ENCODE measurements at places on chromosomes 4 and X. TPM values are rescaled to one million over a fixed set of nuclear protein-coding genes. Genes with fewer than 3 reads are reported as not detected.

Gene SPANXN3
- not detected for polyA plus RNA-seq

Gene PDGFRA
- polyA plus RNA-seq = 70.5 TPM

Gene NDST3
- 1.1 TPM for polyA plus RNA-seq

Gene ADGRL3
- 17.9 TPM for polyA plus RNA-seq

Gene FRMD7
- polyA plus RNA-seq = not detected

Gene EDA
- polyA plus RNA-seq = 3.3 TPM

Gene DMP1
- not detected for polyA plus RNA-seq

- DNase-seq = no peak
Measured at GRCh38 chrX:6738518-6739470, 203.9 kb upstream of the VCX3A start.

- no peak for DNase-seq
Measured at GRCh38 chrX:129115104-129115503, 408.2 kb downstream of the SMARCA1 start.

DNA sequence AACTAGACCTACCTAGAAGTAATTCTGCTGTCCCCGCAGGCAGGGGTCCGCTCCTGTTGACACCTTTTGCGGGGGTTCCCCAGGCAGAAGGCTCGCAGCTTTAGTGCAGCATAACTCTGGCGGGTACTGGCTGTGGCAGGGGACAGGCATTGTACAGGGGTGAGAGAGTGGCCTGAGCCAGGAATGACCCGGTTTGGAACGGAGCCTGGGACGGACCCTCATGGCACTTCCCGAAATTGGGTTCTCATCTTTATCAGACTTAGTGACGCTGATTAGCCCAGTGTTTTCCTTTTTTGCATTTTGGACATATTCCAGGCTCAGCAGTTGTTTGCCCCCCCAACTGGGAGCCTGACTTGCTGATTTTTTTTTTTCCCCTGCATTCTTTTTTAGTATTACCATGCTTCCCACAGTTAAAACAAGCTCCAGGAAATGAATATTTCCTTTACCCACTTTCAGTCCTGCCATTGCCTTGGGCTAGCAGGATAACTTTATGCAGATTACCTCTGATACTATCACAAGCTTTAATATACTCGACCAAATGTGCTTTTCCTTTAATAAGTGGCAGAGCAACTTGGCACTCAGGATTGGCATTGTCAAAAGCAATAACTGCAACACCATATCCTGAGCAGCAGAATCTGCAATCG, 55.8 kb upstream of the WDR1 start:
- DNase-seq = no peak

DNA sequence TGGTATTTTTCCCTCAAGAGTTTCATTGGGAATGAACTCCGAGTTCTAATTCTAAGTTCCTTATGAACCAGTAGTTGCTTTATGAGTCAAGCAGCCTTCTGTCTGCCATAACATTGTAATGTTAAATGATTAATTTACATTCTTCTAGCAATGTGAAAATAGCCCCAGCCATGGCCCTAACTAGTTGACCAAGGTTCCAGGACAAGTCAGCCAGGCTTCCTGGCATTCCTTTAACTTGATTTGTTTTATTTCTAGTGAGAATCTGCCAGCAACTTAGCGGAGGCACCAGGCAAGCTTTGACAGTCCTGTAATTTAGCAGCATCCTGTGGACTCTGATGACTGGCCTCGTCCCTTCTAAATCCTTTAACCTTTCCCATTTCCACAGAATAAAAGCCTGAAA, 69.0 kb downstream of the GLRA2 start:
- no peak for DNase-seq

DNA sequence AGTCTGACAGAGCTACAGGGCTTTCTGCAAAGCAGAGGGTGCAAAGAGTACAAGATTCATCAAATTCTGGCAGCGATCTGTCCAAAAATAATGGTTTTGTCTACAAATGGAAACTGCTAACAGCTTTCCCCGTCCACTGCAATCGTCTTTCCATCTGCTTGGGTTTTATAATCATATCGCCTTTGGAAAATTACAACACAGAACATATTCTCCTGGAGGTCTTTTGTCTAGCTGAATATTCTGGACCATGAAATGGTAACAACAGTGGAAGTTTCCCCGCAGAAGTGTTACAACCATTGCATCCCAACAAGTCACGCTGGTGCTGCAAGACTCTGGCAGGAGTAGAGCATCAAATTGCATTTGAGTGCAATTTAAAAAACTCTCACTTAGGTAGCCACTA, 101.2 kb upstream of the BOD1L1 start:
- DNase-seq = no peak

GRCh38 chr4:119693126-119693525, 64.5 kb upstream of the PDE5A start:
- no peak for DNase-seq

DNA sequence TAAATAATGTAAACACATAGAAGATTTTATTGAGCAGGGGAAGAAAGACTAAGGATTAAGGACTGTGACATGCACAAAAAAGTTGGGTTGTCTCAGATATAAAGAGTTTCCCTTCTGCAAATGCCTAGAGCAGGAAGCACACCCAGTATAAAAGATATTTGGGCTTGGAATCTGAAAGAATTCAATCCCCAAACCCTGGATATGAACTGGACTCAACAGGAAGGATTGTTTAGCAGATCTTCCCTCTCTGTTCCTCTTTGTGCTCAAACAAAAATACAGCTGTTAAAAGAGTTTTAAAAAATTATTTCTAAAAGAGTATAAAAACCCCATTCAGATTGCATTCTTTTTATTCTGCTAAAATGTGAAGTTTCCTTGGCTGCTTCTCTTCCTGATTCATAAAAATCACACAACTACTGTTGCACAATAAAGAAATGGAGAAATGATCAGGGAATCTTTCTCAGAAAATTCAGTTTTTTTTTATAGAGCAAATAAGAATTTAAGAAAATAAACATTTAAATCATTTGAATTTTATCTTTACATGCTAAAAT, 71.4 kb downstream of the PDLIM5 start:
- DNase-seq = no peak

- no peak for DNase-seq
Measured at GRCh38 chr4:105859233-105859632, 36.0 kb upstream of the NPNT start.

- DNase-seq = no peak
Measured at GRCh38 chr4:157226601-157227000, 6.1 kb downstream of the GRIA2 start.
